ENCODE measurements at places on chromosomes 2 and 18.

- no peak for DNase-seq
These were observed 5.5 kb upstream of the TEX51 start for GRCh38 chr2:126893153-126893552.

- no peak for DNase-seq
These were observed 708.6 kb downstream of the CCDC85A start for GRCh38 chr2:56892382-56892781.

- DNase-seq = no peak
These were observed 78.9 kb downstream of the CERS6 start for GRCh38 chr2:168534926-168535325.

- no peak for DNase-seq
These were observed 30.6 kb downstream of the SEPTIN10 start for GRCh38 chr2:109582928-109583895.

GRCh38 chr2:137950238-137950637 is 14.0 kb upstream of the HNMT start:
- DNase-seq = no peak

GRCh38 chr2:42810971-42811811 is 18.8 kb upstream of the HAAO start:
- DNase-seq = peak; percentile 80

DNA sequence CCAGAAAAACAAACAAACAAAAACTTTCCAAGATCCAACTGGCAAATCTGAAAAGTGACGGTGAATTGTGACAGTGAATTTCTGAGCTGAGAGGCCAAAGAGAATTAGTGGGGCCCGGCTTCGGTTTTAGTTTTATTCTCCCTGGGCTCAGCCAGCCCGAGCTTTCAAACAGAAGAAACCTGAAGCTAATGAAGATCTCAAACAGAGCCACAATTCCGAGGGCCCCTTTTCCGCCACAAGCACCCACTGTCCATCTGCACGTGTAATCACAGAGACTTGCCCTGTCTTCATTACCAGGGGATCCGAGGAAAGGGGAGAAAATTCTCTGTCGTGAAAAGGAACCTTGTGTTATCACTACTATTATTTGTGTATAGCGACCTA is 4.2 kb upstream of the ONECUT2 start:
- DNase-seq = no peak

Data from B cell (primary cell).